CD4-positive, alpha-beta T cell treated with Interferon alpha-2 for 1 hour (primary cell): ENCODE measurements at places on chromosomes 6 and 20.

DNA sequence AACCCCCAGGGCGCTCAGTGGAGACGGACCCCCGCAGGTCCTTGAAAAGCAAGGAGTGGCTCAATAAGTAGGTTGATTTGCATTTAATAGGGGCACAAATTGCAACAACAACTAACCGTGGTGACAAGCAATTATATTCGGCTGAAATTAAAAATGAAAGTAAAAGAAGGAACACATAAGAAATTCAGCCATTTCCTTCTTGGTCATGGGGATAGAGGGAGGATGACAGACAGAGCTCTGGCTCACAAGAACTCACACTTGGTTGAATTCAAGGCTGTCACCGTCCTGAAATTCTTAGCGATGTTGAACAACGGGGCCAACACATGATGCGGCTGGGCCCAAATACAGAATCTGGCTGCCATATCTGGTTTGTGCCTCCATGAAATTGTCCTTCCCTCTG is 129.0 kb downstream of the EDN3 start:
- no peak for DNase-seq

DNA sequence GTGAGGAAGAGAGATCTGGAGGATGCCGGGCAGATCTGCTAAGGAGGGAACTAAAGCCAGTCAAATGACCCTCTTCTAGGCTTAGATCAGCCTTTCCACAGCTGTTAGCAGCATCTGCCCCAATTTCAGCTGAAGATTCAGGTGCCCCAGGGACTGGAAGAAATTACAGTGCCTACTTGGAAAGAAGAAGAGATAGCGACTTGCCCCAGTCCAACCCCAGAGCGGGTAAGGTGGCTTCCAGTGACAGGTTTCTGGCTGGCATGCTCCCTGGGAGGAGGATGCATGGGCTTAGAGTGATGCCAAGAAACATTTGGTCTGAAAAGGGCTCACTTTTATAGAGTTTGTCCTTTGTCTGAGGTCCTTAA is 620 bp downstream of the TJAP1 start:
- peak; percentile 18 for DNase-seq

DNA sequence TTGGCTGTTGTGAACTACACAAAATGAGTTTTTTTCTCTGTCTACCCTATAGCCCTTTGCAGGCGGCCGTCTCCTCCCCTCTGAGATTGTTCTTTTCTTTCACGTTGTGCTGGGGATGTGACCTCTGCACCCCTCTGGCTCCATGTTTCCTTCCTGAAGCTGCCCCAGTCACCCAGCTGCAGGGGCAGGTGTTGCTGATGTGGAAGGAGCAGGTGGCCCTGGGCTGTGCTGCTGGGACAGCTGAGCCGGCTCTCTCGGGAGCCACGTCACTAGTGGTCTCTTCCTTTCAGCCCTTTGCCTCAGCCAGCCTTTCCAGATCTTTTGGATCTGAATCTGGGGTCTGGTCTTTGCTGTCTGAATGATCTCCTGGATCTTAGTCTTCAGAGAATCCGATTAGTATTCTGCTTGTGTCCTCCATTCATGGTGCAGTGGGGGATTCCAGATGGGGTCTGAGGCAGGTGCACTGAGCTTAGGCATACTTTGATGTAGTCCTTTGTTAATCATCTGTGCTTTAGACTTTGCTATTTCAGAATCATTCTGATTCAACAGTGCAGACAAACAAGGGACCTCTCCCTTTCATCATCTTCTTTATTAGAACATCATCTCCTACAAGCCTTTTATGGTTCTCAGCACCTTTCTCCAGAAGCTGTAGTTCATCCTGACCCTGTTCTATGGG is 31.4 kb downstream of the TMEM181 start:
- DNase-seq, result no peak

DNA sequence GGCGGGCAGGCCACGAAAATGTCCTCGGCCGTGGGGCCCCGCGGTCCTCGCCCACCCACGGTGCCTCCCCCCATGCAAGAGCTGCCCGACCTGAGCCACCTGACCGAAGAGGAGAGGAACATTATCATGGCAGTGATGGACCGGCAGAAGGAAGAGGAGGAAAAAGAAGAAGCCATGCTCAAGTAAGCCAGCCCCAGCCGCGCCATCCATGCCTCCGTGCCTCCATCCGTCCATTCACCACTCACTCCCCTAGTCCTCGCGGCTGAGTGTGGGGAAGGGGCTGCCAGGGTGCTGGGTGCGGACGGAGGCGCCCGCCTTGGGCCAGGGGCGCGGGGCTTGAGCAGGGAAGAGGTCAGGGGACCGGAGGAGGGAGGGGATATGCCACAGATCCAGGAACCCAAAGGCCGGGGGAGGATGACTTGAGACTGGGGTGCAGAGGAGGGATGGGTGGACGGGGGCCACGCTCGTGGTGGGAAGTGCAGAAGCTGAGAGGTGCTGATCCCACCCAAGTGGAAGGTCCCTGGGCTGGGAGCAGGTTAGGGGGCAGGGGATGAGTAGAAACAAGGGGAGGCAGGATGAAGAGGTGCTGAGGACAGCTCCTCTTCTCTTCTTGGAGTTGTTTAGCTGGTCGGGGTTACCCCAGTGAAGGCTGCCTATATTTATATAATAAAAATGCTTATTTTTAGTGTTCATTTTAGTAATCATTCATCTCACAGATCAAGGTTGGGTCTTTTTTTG is 825 bp downstream of the RIMS1 start:
- no peak for DNase-seq

DNA sequence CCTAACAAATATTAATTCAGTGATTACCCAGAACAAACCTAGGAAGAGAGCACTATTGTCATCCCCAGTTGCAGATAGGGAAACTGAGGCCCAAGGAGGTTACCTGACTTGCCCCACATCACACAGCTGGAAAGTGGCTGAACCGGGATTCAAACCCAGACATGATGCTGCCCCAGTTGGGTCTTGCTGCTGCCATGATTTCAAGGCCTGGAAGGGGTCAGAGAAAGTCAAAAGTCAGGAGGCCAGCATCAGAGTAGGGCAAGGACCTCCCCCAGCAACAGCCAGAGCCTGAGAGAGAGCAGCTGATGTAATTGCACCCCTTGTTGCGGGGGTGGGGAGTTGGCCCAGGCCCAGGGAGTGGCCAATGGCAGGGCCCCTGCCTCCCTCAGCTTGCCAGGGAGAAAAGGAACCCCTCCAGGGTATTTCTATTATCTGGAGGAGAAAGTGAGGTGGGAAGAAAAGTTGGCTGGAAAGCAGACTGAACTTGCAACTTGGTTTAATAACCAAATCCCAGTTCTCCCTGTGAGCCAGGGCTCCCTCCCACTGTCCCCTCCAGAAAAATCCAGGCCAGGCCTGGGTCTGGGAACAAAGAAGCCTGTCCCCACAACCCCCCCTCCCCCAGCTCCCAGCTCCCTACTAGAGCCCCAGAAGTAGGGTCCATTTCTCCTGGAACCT is 83.6 kb downstream of the MRPL14 start:
- DNase-seq, result no peak

- DNase-seq, result no peak
Measured at GRCh38 chr6:3285732-3286131, 27.0 kb downstream of the PSMG4 start.

DNA sequence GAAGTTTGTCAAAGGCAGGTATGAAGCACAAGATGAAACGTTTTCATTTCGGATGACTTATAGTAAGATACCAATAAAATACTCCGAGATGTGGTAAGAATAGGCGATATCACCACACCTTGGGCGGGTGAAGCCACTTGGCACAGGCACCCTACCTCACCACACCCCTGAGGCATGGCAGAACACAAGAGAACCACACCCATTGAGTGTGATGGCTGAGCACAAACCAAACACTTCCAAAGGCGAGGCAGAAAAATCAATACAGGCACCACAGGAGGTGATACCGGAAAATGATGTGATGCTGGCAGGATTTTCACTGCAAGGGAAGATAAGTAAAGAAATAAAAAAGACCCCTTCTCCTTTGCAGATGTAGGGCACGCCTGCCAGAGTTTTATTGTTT is 332.9 kb upstream of the PRDM1 start:
- no peak for DNase-seq

- DNase-seq, result no peak
Measured at GRCh38 chr20:787825-788224, 19.5 kb upstream of the SLC52A3 start.

- no peak for DNase-seq
Measured at GRCh38 chr6:33028220-33028849, 18.9 kb upstream of the HLA-DOA start.

GRCh38 chr20:8331740-8332412 is 199.8 kb downstream of the PLCB1 start:
- no peak for DNase-seq
